ENCODE measurements at places on chromosomes 5 and 9.
A peak's percentile ranks its signal among the peaks of the same experiment; 100 is the strongest.

- no peak for DNase-seq
Observed at GRCh38 chr9:86721226-86721781, 226.0 kb downstream of the GAS1 start.

- no peak for DNase-seq
Observed at GRCh38 chr5:172903790-172904189, 55.4 kb upstream of the RPL26L1 start.

- no peak for DNase-seq
Observed at GRCh38 chr5:11719888-11720481, 184.3 kb downstream of the CTNND2 start.

DNA sequence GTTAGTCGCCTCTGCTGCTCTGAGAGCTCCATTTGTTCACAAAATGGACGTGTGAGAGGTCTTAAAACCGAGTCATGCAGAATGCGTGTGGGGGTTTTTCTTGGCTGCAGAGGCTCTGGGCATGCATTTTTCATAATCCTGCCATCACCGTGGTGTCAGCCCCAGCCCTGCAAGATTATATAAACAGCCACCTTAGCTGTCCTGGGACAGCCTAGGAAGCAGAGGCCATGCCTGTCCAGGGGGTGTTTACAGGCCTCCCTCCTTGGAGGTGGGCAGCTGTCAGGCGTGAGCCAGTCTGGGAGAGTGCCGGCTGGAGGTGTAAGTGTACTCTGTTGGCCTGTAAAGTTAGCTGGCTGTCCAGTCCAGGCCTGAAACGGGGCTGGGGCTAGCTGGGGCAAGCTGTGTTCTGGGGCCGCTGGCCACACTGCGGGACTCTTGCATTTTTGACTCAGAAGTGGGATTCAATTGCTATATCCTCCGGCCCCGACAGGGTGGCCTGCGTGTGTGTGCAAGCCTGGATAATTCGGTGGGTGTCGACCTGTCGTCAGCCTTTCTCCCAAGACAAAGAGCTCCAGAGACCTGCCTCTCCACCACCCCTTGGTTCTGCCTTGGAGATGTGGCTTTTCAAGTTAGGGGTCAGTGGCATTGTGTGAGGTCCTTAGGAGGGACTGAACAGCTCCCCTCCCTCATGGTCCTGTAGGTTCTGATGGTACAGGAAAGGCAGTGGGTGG, 2.4 kb downstream of the WNK2 start:
- no peak for DNase-seq

GRCh38 chr9:104780796-104781395, 17.0 kb downstream of the NIPSNAP3B start:
- no peak for DNase-seq

GRCh38 chr5:72752909-72753308, 63.6 kb upstream of the TNPO1 start:
- no peak for DNase-seq

DNA sequence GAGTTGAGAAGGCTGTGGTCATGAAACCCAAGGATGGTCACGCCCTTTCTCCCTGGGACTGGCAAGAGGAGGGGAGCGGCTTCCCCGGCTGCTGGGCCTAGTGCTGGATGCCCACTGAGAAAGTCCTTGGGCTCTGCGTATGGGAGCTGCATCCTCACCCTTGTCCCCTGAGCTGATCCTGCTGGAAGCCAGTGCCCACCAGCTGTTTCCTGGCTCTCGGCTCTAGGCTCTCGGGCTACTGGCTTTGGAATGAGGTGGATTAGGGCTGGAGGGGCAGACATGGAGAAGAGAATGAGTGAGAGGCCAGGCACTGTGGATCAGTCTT, 149.3 kb upstream of the PPP1R26 start:
- no peak for DNase-seq

DNA sequence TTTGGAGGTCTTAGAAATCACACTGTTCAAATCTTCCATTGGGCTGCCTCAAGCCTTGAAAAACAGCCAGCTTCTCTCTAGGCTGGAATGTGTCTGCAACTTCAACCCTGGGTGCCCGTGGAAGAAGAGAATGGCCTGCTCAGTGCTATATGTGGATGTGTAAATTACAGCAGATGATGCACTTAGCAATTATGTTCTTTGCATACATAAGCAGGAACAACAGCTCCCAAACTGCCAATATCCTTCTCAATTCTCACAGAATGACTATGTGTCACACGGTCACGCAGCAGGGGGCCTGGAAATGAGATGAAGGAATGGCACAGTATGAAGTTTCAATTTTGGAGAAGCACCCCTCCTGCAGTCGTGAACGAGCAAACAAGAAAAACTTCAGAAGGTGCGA, 175.2 kb upstream of the SMARCA2 start:
- no peak for DNase-seq

GRCh38 chr5:26492906-26493459, 545.4 kb downstream of the CDH9 start:
- no peak for DNase-seq

- no peak for DNase-seq
Observed at GRCh38 chr9:35935261-35935660, 22.7 kb downstream of the OR2S2 start.

DNA sequence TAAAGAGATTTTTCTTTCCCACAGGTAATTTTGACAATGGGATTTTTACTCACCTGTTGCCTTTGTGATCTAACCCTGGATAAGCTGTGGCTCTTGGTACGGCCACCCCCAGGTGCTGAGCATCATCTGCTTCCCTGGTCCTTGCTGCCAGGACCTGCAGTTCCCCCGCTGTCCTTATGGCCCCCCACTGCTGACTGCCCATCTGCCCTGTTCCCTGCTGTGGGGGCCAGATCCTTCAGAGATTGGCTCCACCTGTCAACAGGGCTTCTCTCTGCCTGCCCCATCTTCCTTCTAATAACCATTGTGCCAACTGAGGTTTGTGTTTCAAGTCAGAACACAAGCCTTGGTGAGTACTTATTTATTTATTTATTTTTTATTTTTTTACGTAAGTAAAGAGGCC, 183.3 kb downstream of the MAPKAP1 start:
- no peak for DNase-seq

DNA sequence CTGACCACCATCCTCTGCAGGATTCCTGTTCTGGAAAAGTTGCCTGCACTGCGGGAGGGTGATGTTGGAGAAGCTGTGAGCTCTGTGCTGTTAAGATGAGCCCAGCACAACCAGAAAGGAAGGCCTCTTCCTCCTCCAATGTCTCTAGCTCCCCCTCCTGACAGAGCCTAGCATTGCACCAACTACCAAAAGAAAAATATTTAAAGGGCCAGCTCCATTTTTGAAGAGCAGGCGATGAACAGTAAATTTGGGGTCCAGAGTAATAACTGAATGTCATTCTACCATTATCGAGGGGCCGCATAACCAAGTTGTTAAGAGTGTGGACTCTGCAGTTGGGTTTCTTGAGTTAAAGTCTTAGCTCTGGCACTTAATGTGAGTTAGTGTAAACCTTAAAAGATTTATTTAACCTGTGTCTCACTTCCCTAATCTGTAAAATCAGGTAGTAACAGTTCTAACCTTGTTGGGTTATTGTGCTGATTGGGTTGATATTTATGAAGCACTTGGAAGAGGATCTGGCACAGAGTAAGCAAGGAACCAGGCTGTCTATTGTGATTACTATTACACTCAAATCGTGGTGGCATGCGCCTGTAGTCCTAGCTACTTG, 3.9 kb downstream of the TEX53 start:
- DNase-seq, result peak; percentile 50

DNA sequence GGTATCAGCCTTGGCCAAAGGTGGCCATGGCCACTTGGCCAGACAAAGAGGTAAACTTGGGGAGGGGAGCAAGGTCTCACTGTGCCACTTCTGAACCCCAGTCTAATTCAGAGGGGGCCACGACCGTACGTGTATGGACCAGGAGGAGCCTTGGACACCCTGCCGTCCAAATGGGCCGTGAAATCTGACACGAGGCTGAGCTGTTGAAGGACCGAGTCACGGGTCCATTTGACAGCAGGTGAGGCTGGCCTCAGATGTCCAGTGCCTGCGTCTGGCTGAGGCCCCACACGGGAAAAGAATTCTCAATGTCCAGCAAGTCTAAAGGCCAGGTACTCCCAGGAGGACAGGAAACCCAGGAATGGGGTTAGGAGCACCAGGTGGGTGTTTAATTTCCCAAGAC, 17.7 kb downstream of the CMBL start:
- no peak for DNase-seq

GRCh38 chr5:38291355-38291754, 33.0 kb downstream of the EGFLAM start:
- DNase-seq, result no peak

GRCh38 chr5:134460551-134460950, 48.9 kb upstream of the CDKN2AIPNL start:
- DNase-seq, result no peak

DNA sequence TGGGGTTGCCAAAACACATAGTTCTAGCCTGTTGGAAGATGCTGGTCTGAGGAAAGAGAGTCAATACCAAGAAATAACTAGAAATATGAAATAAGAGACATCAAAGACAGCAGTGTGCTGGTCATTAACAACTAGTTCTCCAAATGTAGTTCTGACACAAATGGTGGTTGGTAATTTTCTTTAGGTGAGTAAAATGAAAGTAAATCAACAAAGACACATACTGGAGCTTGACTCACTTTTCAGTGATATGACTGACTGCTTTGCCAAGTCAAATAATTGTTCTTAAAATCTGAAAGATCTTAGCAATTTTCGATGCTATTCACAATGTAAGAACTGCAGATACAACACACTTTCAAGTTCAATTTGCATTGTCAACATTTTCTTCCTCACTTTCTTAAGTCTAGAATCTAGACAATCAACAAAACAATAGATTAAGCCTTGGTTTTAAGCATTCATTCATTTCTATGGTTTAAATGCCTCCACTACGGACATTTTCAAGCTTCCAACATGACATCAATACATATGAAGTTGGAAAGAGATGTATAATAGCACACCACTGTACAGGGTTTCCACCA, 166.8 kb upstream of the MAP3K1 start:
- no peak for DNase-seq

DNA sequence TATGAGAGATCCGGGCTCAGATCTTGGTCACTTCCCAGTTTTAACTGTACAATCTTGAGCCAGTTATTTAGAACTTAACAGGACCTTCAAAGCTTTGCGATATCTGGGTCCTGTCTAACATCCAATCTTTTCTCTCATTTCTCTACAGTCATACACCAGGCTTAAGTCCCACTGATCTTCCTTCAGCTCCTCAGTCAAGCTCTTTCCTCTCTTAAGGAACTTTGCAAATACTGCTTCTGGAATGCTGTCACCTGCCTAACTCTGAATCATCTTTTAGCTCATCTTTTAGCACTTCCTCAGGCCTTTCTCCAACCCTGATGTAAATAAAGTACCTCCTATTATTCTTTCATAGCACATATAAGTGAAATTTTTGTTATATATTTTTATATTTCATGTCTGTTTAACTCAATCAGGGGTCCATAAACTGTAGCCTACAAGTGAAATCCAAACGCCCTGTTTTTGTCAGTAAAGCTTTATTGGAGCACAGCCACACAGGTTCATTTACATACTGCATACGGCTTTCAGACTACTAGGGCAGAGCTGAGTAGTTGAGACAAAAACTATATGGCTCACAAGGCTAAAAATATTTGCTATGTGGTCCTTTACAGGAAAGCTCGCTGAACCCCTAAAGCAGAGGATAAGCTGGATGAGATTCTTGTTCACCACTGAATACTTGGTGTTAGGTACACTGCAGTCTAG, 63.5 kb downstream of the MEF2C start:
- DNase-seq, result no peak

GRCh38 chr5:180860273-180860886, 696 bp downstream of the ZFP62 start:
- DNase-seq, result peak; percentile 39

- no peak for DNase-seq
Observed at GRCh38 chr5:17203329-17204132, 13.9 kb upstream of the BASP1 start.

GRCh38 chr5:42518595-42519221, 95.5 kb downstream of the GHR start:
- DNase-seq, result no peak

GRCh38 chr9:88544245-88544644, 9.3 kb downstream of the NXNL2 start:
- no peak for DNase-seq

DNA sequence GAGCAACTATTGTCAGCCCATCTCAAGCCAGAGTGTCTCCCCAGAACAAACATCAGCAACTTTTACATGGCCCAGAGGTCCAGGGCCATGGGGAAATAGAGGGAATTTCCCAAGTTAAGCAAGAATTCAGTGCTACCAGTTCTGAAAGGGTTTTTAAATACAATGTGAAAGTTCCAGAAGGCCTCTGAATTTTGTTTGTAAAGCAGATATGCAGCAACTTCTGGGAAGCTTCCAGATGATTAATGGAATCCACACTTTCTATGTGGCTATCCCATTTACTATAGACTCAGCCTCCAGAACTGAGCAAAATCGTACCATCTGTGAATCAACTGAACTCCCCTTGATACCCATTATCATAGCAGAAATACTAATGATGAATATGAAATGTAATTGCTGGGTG, 93.8 kb downstream of the FEM1C start:
- DNase-seq, result no peak

DNA sequence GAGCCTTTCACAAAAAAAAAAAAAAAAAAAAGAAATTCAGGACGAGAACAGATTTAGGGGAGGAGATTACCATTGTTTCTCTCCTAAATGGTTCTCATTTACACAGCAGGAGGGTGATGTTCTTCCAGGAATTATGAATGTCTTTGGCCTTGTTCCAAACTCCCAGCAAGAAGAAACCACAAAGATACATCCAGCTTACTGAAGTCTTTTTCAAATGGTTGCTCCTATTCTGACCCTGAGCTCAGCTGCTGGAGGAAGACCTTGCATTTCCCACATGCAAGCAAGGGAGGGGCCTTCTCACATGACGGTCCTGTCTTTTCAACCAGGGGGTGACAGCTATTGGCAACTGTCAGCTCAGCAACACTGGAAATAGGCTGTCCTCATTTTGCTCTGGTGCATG, 203.0 kb upstream of the VLDLR start:
- DNase-seq, result no peak

DNA sequence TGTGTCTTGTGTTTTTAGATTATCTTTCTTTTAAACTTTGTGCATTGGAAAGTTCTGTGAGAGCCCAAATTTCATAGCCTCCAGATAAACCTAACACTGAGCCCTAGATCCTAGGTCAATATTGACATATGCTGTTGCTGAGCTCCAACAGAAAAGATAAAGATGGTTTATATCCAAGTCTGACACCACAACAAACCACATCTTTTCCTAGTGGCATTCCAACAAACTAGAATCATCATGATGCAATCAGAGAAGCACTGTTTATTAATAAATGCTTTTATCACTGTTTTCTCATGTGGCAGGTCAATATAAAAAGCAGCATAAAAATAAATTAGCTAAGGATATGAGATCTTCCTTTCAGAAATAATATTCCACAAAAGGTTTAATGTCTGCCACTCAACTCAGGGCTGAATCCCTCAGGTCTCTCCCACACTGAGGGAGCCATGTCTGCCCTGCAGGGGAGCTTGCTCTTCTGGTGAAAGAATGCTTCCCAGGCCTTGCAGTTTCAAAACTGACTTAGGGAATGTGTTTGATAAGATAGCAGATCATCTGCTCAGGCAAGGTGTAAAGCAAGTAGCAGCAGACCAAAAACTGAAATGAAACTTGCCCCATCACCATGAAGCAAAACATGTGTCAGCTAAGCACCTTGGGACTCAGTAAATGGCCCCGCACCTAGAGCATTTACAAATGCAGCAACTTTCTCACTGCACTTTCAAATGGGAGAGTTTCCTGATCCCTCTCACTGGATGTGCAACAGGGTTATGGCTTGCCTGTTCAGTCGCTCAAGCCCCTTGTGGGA, 493.0 kb downstream of the AGTPBP1 start:
- no peak for DNase-seq
